ENCODE measurements at places on chromosomes 5 and 9.

- no peak for DNase-seq
Measured at GRCh38 chr5:142544946-142545649, 140.8 kb downstream of the FGF1 start.

DNA sequence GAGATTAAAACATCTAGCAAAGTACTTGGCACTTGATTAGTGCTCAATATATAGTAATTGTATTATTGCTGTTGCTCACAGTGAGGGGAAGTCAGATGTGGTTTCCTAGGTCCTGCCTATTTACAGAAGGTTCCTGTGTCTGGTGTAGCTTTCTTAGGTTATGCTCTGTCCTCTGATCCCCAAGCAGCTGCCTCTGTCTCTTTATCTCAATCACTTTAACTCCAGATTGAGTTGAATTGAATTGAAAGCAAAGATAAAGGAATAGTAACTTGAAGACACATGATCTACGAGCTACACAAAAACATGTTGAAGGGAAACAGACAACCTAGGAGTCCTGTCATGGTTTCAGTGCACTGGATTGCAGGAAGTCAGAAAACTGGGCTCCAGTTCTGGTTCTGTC is 113.9 kb upstream of the ADAMTSL1 start:
- DNase-seq: no peak

GRCh38 chr9:84991514-84991870 is 322.0 kb downstream of the NTRK2 start:
- no peak for DNase-seq

- peak; percentile 18 for DNase-seq
Measured at GRCh38 chr5:18792145-18792544, 1157.9 kb downstream of the TAF11L14 start.

- DNase-seq: no peak
Measured at GRCh38 chr5:39906146-39906545, 481.4 kb upstream of the DAB2 start.

GRCh38 chr9:89410641-89411350 is 87.1 kb downstream of the SEMA4D start:
- no peak for DNase-seq

GRCh38 chr5:108238936-108239887 is 142.7 kb downstream of the FBXL17 start:
- DNase-seq: peak; percentile 28

- no peak for DNase-seq
Measured at GRCh38 chr9:113231701-113232100, 10.4 kb downstream of the SLC31A1 start.

DNA sequence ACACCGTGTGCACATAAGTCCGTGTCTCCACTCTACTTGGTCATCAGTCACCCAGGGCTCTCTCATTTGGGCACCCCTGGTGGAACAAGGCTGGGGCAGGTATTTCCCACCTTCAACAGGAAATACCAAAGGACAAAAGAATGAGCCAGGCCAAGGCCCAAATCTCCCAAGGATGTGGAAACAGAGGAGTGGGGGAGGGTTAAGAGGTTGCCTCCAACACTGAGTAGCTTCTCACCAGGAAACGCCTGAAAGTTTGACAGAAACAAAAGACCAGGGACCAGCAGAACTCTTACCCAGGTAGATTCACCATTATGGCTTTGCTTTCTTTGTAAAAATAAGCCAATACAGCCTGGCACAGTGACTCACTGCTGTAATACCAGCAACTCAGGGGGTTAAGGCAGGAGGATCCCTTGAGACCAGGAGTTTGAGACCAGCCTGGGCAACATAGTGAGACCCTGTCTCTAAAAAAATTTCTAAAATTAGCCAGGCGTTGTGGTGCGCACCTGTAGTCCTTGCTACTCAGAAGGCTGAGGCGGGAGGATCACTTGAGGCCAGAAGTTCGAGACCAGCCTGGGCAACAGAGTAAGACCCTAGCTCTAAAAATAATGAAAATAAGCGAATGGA is 12.7 kb downstream of the SLC1A3 start:
- no peak for DNase-seq

- no peak for DNase-seq
Measured at GRCh38 chr9:90803860-90804593, 2.4 kb downstream of the SYK start.

DNA sequence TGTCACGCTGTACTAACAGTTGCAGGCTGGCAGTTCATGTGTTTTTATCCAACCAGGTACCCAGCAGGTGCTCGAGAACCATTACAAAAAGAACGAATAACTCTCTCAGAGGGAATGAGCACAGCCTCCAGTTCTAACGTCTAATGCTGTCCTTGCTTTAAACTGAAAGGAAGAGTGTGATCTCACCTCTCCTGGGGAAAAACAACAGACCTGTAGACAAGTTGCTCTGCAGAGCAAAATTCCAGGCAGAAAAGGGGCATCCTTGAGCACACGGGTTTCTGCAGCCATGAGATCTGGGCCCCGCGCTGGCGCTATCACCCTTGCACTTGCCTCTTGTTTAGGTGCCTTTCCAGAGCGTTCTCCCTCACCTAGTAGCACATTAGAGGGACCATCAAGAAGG is 92.5 kb upstream of the DNAH5 start:
- no peak for DNase-seq

GRCh38 chr9:71783120-71783523 is 14.8 kb upstream of the CEMIP2 start:
- no peak for DNase-seq

- no peak for DNase-seq
Measured at GRCh38 chr9:109253637-109254284, 67.1 kb downstream of the EPB41L4B start.

- no peak for DNase-seq
Measured at GRCh38 chr9:98356326-98356725, 100.9 kb upstream of the TBC1D2 start.

DNA sequence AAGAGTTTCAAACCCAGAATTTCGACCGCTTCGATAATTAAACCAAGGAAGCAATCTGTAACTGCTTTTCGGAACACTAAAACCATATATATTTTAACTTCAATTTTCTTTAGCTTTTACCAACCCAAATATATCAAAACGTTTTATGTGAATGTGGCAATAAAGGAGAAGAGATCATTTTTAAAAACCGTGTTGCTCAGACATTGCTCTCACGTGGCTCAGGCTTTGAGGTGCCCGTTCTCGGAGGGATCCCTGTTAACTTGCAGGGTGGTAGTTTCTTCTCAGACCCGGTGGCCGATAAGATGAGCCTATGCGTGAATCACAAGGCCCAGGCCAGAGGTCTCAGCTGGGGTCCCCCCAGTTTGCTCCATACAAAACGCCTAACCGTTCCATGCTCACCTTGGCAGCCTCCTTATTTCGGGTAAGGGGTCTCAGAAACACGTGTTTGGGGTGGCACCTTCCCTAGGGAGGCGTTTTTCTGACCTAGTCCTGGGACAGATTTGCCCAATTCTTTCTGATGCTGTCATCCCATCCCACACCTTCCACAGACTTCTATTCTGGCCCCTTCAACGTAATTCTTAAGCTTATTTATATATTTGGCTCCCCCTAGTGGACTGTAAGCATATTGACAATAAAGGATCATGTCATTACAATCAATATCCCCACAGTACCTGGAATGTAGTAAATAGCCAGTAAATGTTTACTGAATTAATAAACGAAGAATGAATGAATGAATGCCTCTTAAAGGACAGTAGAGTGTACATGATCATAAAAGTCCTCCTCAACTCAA is 48.1 kb downstream of the THBS4 start:
- DNase-seq: peak; percentile 56

DNA sequence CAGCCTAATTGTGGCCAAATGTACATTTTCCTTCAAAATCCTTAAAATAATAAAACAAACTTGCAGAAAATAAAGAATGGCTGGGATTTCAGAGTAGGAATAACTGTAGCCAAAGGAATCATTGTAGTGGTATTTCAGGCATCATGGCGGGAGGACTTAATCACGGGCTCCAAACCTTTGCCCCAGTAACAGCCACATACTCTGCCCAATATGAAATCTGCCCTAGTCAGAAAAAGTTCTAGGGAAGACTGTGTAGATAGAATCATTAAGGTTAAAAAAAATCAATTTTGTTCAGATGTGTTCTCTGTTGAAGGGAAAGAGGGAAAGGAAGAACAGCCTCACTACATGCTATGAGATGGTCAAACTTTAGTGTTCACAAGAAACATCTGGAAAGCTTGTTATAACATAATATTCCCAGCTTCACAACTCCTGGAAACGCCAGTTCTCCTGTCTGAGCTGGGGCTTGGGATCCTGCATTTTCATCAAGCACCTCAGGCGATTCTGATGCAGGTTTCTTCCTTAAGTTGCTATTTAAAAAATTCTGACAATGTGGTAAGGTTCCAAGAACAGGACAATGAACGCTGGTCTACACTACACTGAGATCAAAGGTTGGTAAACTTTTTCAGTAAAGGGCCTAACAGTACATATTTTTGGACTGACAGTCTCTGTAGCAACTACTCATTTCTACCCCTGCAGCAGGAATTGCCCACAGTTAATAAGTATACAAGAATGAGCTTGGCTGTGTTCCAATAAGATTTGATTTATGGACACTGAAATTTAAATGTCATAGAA is 87.9 kb downstream of the CEMIP2 start:
- DNase-seq: no peak

DNA sequence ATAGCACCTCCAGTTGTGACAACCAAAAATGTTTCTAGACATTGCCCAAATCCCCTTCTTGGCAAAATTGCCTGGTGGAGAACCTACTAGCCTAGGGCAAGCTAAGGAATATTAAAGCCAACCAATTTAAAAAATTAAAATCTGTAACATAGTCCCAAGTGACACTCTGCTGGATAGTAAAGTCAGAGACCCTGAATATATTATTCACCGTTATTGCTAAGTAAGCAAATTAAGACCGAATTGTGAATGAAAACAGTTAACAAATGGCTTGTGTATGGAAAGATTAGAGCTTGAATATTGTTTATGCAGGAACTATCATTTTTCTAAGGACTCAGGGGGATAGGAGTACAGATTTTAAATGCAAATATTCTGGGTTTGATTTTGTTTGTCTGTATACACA is 208.1 kb downstream of the DMAC1 start:
- DNase-seq: no peak

- peak; percentile 6 for DNase-seq
Measured at GRCh38 chr9:37566716-37567115, 9.5 kb downstream of the FBXO10 start.

- DNase-seq: no peak
Measured at GRCh38 chr9:89821081-89821480, 216.3 kb downstream of the GADD45G start.

DNA sequence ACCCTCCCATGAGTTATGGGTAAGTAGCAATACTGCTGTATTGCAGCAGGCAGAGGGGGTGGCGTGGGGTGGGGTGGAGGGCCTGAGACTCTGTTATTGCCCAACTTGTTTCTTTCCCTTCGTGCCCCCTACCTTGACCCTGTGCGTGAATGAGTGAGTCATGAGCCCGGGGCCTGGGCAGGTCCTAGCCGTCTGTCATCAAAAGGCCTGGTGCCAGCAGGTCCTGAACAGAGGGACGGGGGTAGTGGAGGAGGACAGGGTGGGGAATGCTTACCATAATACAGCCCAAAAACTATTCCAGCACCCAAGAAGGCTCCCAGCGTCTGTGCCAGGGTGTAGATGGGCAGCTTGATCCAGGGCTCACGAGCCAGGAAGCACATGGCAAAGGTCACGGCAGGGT is 4.3 kb downstream of the AQP3 start:
- no peak for DNase-seq

DNA sequence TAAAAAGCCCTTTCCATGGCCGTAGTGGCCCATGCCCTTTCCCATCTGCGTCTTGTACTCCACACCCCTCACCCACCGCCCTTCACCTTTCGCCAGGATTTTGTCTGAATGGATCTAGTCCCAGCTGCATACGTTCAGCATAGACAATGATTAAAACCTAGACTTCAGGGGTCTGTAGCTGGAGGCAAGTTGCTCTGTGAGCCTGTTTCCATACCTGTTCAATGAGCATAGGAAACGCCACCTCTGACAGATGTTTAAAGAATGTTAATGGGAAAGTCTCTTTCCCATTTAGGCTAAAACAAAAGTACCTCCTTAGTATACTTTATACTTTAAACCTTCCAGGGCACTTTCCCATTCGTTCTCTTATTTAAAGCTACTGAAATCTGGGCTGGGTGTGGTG is 105.7 kb downstream of the SPRY4 start:
- no peak for DNase-seq

DNA sequence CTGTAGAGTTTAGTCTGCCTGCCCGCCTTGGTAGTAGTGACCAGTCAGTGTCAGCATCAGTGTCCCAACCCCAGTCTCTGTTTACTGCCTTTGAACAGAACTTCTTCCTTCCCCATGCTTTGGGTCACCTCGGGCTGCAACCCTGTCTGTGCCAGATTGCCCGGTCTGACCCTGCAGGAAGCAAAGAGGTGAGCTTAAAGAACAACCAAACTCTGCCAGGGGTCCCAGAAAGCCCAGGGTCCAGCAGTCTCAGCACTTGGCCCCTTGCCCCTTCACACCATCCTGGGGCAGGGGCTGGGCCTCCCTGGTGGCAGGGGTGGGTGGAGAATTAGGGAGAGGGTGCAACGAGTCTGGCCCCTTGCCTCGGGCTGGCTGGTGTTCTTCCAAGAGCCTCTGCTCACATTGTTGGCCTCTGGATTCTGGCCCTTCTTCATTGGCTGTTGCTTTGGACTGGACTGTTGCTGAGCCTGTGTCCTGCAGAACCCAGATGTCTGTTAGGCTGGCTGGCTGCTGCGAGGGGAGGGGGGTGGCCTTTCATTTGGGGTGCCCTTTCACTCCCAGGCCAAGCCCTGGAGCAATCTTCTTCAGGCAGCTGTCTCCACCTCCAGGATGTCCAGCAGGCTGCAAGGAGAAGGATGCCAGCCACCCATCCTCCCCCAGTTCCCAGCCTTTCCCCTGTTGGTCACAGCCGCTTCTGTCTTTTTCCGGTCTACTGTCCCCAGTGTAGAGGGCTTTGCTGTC is 51.2 kb downstream of the SAR1B start:
- no peak for DNase-seq

DNA sequence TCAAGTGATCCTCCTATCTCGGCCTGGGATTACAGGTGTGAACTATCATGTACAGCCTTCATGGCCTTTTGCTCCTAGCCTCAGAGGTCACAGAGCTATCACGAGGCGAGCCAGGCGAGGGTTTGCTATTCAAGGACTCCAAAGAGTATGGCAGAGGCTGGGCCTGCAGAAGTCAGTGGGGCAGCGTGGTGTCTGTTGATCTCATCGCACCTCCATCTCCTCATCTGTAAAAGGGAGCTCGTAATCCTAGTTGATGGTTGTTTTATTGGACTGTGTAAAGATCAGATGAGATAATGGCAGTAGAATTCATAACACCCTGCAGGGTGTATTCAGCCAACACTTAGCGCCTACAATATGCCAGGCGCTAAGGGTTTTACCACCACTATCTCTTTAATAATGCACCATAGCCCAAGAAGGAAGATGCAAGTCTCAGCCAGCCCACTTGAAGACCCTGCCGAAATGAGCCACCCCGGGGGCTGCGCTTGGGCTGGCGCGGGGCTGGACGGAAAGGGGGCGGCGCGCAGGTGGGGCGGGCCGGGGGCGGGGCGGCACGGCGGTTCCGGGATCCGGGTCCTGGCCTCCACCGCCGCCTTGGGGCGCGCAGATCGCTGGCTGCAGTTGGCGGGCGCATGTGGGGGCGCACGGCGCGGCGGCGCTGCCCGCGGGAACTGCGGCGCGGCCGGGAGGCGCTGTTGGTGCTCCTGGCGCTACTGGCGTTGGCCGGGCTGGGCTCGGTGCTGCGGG is at the start of gene GALNT12:
Gene GALNT12, plus strand, starts transcription at position 601 of the 744 bp plus-strand sequence. Its CDS starts 29 bp downstream, at position 630.
- peak; percentile 56 for DNase-seq

- peak; percentile 45 for DNase-seq
Measured at GRCh38 chr9:124256517-124257069, 1.2 kb upstream of the NEK6 start.

GRCh38 chr5:15092801-15093200 is 221.2 kb upstream of the ANKH start:
- DNase-seq: no peak

GRCh38 chr9:112042769-112043168 is 132.3 kb downstream of the SUSD1 start:
- no peak for DNase-seq

GRCh38 chr9:121292801-121293241 is 24.9 kb downstream of the GSN start:
- no peak for DNase-seq

Measured in NCI-H2171 (cell line).